ENCODE measurements at places on chromosomes 5 and 9.

DNA sequence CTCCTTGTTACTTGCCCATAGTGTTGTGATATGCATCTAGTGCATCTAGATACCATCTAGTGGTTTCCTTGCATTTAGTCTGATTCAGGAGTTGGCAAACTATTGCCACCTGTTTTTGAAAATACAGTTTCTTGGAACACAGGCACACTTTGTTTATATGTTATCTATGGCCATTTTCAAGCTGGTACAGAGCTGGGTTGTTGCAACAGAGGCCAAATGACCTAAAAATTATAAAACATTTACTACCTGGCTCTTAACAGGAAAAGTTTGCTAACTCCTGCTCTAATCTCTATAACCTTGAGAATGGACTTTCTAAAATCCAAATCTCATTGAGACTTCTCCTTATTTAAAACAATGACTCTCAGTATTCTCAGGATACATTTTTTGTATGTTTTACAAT, 19.4 kb upstream of the FBXO38 start:
- DNase-seq: no peak

GRCh38 chr9:14344053-14344524, 30.1 kb upstream of the NFIB start:
- no peak for DNase-seq

GRCh38 chr5:139228201-139228803, 30.1 kb upstream of the SIL1 start:
- no peak for DNase-seq

DNA sequence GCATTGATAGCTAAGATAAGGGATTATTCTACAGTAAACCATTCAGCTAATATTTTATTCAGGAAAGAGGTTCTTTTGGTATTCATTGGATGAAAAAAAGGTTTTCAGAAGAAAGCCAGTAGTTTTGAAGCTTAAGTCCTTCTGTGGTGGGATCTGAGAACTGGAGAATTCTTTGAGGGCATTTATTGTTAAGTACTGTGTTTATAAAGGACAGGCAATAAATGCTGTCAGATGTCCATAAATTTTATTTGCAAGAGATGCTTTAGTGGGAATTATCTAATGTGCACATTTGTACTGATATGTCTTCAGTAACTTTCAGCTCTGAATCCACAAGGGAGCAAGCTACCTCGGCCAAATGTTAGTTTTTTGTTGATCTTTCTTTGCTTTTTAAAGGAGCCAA, 321.3 kb downstream of the MARCHF11 start:
- DNase-seq: no peak

GRCh38 chr5:78501411-78502352, 141.3 kb downstream of the SCAMP1 start:
- DNase-seq: no peak

GRCh38 chr5:6601271-6601670, 31.6 kb downstream of the NSUN2 start:
- no peak for DNase-seq

GRCh38 chr9:4489562-4489918, 728 bp upstream of the SLC1A1 start:
- no peak for DNase-seq

- no peak for DNase-seq
Observed at GRCh38 chr5:74927336-74927735, 61.1 kb upstream of the FAM169A start.

GRCh38 chr9:90517103-90517502, 125.5 kb downstream of the DIRAS2 start:
- no peak for DNase-seq

- DNase-seq: no peak
Observed at GRCh38 chr9:135907006-135907430, 328 bp downstream of the CAMSAP1 start.

DNA sequence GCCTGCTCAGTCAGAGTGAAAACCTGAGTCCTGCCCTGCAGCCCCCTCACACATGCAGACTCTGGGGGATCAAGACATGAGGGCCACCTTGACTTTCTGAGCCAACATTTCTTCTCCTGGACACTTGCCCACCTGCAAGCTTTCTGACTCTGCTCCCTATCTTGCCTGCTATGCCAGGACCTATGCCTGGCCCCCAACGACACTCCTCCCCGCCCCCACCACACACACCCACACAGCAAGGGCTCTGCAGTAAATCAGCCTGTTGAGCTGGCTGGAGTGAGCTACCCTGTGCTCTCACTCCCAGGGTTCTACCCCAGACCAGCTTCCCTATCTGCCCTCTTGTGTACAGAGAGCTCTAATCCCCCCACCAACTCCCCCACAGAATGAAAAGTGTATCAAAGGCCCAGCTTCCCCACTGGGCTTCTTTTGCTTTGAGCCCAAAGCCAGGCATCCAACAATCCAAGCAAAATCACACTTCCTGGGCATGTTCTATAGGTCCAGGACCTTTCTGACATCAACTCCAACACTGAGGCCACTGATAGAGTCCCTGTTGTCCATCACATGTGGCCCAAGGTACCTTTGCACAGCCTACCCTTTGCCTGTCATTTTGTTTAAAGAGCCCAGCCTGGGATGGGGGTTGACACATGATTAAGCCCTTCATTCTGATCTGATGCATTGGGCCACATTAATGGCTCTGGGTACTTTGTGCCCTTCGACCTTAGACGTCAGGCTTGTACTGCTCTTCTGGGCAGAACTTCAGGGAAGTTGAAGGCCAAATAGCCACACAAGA, 7.2 kb downstream of the PDLIM4 start:
- DNase-seq: no peak

DNA sequence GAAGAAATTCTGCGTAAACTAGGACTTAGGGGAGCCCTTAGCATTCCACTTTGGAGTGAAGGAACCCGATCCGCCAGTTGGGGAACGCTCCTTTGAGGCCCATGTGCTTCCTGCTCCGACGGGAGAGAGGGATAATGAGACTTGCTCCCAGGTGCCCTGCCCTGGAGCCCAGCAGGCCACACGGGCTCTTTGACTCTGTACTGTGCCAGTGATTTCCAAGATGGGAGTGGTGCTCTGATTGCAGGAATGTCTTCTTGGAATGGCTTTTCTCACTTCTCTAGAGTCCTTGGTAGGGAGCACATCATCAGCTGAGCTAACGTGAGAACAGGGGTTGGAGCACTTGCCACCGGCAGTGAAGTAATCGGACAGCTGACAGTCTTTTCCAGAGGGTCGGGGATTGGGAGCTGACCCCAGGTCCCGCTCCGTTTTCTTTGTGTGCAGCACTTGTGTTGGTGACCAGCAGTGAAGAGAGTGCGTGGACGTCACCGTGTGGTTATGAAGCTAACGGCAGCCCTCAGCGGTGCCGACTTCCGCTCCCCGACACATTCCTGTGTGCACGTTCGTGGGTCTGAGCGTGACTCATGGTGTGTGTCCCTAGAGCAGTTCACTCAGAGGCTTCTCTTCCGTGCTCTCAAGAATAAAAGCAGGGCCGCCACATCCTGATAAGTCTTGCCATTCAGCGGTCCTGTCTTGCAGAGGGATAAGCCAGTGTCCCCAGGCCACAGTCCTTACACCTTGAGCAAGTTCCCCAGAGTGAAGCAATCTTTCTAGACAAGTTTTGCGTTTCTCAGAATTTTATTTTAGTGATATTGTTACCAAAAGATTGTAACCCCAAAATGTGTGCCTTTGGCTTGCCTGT, 25.6 kb downstream of the ABL1 start:
- DNase-seq: no peak

DNA sequence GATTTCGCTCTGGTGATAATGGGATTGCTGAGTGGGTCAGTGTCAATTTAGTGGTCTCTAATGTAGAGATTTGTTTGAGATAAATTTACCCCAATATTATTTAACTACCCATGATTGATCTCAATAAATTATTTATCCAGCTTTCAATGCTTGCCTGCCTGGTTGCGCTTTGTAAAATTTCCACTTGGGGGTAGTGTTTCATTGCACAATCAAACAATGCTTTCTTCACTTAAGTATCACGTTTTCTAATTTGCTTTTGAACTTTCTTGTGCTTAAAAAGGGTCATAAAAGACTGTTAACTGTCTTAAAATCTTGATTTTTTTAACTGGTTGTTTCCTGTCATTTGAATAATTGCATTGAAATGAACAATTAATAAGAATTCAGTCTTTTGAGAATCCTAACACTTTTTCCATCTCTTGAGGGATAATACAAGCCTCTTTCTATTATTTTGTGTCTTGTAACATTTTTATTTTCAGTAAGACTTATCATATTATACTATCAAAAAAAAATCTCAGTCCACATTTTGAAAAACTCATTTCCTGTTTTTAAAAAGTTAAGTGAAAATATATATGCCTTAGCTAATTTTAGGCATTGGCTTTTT, 18.7 kb downstream of the HSD17B4 start:
- DNase-seq: no peak

GRCh38 chr5:96859375-96859774, 16.9 kb upstream of the ERAP2 start:
- no peak for DNase-seq

GRCh38 chr9:135108831-135109510, 21.5 kb downstream of the OLFM1 start:
- no peak for DNase-seq

- DNase-seq: no peak
Observed at GRCh38 chr9:108761655-108762347, 94.0 kb downstream of the ACTL7B start.

DNA sequence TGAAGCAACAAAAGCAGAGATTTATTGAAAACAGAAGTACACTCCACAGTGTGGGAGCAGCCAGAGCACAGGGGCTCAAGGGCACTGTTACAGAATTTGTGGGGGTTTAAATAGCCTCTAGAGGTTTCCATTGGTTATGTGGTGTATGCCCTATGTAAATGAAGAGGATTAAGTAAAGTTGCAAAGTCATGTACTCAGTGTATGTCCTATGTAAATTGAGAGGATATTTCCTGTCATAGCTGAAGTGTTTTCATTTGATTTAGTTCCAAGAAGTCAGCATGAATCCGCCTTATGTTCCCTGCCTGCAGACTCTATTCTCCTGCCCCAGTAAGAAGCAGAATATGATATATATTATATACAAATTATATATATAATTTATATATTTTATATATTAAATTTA, 966.0 kb upstream of the COX7C start:
- DNase-seq: no peak

DNA sequence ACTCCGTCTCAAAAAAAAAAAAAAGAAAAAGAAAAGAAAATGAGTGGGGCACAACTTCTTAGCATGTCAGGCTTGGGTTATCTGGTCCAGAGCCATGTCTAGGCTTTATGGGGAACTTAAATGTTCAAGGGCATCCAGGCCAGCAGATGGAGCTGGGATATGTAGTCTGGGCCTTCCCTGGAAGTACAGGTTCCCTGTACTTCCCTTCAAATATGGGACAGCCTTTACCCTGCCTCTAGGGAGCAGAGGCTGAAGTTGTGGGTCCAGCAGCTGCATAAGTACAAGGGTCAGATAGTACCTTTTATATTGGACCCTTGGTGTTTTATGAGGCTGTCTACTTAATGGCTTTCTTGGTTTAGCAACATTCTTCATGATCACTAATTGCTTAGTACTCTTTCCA, 42.1 kb downstream of the FAF2 start:
- DNase-seq: no peak

DNA sequence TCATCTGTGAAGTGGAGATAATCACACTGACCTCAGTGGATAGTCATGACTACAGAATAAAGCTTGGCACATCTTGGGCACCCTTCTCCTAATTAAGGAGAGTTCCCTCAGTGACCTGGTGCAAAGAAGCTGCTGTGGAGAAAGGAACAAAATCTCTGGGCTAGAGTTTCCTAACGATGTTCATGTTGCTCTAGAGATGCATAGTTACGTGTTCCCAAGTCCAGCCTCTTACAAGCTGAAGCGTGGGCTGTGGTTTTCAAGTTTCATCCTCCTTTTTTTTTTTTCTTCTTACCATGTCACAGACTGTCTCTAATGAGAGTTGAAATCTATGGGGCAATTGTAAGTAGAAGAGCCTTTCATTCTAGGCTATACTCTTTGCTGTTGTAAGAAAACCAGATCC, 113.8 kb downstream of the DOCK8 start:
- no peak for DNase-seq

DNA sequence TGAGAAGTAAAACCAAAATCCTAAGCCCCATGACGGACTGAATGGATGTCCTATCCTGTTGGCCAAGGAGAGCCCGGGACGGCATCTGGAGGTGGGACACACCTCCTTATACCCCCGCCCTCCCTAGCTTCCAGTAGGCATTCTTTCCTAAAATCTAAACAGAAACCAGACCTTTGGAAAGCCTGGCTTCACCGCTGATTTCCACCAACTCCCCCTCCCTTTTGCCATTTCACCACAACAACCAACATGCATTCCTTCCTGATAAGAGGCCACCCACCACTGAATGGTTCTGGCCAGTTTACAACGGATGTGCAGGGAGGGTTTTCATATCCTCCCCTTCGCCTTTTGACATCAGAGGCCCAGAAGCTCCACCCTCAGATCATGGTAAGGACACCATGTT, 9.2 kb upstream of the RARS1 start:
- no peak for DNase-seq

DNA sequence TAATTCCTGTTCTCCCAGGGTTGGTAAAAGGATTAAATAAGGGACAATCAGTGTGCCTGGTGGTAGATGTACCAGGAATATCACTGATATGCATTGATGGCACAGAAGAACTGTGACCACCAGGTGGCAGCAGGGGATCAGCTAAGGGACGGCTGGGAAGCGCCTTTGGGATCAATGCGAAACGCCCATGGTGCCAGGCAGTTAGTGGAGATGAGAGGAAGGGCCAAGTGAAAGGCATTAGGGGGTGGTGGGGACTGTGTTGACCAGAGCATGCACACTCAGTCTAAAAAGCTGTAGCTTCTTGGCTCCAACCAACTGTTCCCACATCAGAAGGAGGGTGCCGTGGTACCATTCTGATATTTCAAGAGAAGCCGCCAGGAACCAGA, 55.6 kb downstream of the ARHGEF37 start:
- DNase-seq: no peak

DNA sequence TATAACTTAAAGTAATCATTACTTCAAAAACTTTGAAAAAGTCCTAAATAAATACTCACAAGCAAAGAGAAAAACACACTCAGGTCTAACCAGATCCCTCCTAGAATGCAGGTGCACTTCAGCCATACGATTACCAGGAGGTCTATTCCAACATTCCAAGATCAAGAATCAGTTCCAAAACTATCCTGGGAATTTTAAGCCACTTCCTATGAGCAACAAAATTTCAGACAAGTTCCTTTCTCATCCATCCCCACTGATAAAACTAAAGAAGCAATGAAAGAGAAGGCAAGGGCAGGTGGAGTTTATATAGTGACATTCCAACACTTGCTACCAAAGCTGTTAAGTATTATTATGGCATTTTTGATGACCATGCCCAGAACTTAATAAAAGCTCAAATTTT, 29.6 kb downstream of the MLLT3 start:
- DNase-seq: no peak

- peak; percentile 9 for DNase-seq
Observed at GRCh38 chr5:7927466-7928375, 58.8 kb downstream of the MTRR start.

DNA sequence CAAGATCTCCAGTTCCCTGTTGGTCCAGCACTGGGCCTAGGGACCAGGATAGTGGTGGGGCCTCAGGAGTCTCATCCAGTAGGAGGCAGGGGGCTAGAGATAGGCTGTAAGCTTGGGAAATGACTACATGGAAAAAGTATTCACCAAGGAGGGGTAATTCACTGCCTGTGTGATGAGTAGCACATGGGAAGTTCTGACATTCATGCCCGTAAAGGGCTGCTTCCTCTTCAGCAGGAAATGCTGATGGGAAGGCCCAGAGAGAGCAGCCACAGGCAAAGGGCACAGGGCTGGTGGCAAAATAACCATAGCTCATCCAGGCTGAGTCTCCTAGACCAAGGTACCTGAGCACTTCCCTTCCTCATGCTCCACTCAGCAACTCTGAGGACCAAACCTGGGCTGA, 23.1 kb upstream of the FRRS1L start:
- no peak for DNase-seq

GRCh38 chr5:125408448-125409233, 662.2 kb upstream of the ZNF608 start:
- no peak for DNase-seq
